ENCODE measurements at places on chromosomes 3 and 15.
A peak's percentile ranks its signal among the peaks of the same experiment; 100 is the strongest.

DNA sequence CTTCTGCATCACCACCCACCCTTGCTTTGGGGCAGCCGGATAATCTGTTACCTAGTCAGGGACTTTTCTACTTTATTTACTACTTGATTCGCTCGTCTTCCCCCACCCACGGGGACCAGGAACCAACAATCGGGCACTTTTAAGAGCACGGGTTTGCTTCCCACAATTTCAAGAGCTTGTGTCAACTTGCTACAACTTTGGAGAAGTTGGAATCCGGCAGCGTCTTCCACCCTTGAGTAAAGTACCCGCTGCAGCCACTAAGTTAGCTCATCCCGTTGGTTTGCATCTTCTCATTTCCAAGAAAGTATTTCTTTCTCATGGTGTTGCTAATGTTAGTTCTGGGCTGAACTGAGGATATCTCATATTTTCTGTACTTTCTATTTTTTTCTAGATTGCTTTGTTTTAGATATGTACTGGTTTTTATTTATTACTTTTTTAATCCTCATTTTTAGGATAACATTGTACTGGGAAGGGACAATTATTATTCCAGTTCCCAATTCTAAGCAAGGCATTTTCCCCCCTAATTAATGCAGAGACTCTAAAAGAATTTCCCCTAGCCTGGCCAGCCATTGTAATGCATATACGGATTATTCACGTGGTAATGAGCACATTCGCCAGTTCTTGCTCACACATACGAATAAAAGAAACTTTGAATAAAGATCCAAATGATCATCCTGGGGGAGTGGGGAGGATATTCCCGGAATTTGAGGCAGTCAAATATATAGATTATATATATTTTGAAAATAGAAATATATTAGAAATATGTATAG is 4.0 kb downstream of the SOX2 start:
- no peak for DNase-seq

DNA sequence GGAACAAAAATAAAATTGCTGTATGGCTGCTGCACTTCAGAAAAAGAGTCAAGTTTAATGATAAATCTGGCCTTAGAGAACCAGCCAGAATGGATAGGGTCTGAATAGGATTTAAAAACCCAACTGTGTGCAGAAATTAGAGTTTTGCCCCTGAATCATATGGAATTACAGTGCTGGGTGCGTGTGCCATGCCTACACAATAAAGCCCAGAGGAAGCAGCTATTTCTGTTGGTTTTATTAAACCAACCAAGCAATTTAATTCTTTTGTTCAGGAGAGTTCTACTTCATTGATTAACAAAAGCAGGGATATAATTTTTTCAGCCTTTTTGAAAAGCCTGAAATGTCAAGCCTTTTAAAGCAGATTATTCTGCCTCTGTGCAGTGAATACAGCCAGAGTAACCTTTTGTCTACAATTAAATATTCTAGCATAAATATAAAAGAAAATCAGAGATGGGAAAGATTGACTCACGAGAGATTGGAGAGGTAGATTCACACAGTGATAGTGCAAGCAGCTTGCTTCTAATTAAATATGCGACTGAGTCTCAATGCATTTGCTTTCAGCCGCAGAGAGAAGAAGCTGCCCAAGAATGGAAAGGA is 66.7 kb upstream of the DNAJC19 start:
- no peak for DNase-seq

DNA sequence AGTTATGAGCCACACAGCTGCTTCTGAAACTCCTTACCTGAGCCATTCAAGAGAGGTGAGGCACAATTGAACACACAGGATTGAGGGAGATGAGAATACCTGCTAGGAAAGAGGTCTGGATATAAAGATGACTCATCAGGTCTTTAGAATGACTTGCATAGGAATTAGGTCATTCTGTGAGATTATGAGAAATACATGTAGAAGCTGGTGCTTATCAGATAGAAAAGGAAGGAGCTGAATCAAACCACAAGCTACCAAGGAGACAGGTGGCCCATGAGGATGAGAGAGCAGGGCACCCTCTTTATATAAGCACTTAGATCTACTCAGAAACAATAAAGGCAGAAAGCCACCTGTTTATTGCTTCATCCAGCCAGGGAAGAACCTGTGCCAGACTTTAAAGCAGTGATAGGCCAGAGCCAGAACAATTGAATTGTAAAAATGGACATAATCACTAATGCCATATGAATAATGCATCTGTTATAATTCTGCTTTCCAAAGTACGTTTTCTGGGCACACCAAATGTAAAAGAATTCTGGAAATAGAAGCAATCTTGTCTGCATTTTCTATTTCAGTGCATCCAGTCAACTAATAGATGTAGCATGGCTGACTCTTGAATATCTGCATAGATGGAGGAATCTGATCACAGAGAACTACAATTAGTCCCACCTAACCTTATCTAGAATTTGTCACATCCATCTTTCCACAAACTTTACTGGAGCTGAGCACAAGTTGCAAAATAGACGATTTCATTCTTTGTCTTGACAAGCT is 74.9 kb downstream of the PIK3R4 start:
- DNase-seq = no peak

DNA sequence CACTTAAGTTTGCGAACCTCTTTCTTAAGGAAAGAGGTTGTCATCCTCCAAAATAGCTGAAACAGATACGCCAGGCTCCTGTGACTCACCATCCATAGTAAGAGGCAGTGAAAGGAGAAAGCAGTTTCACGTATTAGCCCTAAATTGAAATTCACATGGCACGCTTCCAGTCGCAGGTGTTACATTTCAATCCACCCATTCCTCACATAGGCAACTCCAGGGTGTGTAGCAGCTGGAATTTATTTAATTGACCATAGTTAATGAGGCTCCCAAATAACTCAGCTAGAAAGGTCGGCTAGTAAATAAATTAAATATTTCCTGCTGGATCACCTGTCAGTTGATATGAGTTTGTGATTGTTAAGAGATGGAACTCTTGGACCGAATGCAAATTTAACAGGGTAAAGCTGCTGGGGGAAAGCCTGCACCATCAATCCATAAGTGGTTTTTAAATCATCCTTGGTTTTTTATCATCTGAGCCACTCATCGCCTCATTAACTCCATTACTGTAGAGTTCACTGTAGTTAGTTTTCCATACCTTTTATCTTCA is 19.6 kb downstream of the NSUN3 start:
- DNase-seq = no peak

- peak; percentile 72 for DNase-seq
Measured at GRCh38 chr3:69120879-69121464, 1.4 kb downstream of the LMOD3 start.

DNA sequence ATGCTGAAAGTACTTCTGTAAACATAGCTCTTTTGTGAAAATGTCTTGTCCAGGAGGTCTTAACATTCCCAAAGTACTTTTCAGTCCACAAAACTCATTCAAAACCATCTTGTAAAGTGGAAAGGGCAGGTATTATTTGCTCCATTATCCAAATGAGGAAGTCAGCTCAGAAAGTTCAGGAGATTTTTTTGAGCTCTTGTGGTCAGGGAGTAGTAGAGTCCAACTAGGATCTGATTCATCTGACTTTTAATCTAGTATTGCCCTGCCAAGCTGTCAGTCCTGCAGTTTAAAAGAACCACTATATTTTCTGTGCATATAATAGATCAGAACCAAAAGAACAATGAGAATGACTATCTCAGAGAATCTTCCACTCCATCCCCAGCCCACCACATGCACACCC is 83.5 kb downstream of the FOXB1 start:
- no peak for DNase-seq

DNA sequence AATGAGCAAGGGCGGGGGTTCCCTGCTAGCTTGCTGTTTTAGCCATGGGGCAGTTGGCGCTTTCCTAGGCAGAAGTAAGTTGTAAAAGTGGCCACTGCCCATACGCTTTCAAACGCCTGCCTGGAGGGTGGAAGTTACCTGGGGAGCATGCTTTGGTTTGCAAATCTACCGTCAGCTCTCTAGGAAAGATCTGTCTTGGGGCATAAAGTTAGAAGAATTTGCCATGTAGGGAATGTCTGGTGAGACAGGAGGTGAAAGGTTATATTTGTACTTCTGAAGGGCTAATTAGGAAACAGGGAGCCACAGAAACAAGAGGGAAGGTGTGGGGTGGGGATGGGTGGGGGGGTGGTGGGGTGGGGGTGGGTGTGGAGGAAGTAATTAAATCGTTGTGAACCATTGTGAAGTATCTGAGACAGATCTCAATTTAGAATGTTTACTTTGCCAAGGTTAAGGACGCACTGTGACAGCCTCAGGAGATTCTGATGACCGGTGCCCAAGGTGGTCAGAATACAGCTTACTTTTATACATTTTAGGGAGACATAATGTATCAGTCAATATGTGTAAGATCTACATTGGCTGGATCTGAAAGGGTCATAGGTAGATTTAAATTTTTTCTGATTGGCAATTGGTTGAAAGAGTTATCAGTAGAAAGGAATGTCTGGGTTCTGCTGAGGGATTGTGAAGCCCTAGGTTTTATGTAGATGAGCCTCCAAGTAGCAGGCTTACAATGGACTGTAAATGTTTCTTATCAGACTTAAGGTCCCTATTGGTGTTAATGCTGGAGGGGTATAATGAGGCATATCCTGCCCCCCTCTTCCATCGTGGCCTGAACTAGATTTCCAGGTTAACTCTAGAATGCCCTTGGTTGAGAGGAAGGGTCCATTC is 62.0 kb upstream of the GCNT3 start:
- no peak for DNase-seq

DNA sequence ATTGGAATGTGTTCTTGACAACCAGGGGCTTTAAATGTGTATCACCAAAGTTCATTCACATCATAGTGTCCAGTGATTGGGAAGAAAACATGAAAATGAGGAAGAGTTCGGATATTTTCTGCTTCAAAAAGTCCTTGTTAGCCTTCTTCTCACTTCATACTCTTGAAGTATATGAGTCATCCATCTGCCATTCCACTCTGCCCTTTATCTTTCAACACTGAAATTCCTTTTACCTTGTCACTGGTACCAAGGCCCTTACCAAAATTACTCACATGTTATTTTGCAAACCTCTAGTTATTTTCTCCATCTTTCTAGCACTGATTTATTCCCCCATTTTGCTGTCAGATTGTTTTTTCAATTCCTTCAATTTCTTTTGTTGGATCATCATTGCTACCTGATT is 32.5 kb downstream of the OR5H15 start:
- DNase-seq = no peak

DNA sequence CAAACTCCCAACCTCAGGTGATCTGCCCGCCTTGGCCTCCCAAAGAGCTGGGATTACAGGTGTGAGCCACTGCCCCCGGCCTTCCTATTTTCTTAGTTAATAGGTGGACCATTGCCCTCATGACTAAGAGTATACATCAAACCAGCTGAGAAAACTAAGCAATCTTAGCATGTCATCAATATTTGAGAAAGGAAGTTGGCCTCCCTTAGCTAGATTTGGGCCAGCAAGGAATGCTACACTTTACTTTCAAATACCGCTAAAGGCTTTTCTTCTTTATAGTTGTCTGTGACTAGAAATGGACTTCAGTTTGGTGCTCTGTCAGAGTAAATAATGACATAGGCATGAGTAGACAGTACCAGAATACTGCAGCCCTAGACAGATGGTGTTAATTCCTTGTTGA is 199.3 kb downstream of the GAP43 start:
- DNase-seq = no peak

GRCh38 chr15:59160880-59161593 is 45.6 kb upstream of the LDHAL6B start:
- DNase-seq = no peak

DNA sequence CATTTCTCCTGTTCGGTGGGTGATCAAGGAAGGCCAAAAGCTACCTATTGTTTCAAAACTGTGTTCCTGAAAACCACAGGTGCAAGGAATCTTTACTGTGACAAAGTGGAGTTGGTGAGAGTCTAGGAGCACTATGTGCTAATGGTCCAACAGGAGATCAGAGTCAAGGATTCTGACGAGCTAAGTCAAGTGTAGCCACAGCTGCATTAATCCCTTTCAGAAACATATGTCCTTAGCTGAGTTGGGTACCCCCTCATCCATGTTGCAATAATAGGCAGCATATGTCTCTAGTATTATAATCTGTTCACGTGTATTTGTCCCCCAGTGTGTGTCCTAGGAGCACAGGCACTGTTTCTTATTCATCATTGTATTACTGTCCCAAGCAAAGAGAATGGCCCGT is 1.7 kb downstream of the VPS39 start:
- DNase-seq = no peak

DNA sequence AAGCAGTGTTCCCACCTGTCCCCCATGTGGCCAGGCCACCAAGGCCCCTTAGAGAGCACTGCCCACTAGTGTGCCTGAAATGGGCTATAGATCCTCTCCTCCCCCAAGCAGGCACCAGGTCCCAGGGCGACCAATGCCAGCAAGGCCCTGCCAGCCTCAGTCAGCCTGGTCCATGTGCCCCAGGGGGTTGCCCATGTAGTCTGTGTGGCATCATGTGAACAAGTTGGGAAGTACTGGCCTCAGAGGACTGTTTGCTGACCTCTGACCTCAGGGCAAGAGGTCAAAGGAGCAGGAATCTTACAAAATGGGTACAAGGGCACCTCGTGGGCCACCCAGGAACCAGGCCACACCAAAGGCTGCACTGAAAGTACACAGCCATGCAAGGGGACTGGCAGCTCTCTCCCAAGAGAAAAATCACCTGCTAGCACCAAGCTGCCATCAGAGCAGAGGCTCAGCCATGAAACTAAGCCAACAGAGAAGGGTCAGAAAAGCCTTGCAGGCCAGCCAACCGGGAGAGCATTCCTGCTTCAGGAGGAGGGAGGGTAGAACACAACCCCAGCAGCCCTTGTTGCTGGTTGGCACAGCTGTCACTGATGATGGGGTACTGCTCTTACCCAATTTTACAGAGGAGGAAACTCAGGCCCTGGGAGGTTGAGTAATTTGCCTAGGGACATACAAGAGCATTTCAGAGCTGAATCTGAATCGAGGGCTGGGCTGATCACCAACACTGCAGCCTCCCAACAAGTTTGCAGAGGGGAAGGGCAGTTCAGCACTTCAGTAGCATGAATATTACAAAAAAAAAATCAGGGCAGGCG is 5.2 kb upstream of the FURIN start:
- no peak for DNase-seq

- DNase-seq = no peak
Measured at GRCh38 chr3:129812589-129812988, 80.9 kb downstream of the TMCC1 start.

GRCh38 chr15:73344056-73344455 is 24.7 kb downstream of the HCN4 start:
- no peak for DNase-seq

DNA sequence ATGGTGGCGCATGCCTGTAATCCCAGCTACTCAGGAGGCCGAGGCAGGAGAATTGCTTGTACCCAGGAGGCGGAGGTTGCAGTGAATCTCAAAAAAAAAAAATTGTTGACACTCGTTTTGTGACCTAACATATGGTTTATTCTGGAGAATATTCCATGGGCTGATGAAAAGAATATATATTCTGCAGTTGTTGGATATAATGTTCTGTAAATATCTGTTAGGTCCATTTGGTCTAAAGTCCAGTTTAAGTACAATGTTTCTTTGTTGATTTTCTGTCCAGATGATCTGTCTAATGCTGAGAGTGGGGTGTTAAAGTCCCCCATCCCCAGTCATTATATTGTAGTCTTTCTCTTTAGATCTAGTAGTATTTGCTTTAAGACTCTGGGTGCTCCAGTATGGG is 15.6 kb downstream of the IL20RB start:
- DNase-seq = no peak

Measured in activated CD8-positive, alpha-beta memory T cell treated with anti-CD3 and anti-CD28 coated beads for 4 hours (primary cell).